ENCODE measurements at places on chromosomes 5 and 9.

DNA sequence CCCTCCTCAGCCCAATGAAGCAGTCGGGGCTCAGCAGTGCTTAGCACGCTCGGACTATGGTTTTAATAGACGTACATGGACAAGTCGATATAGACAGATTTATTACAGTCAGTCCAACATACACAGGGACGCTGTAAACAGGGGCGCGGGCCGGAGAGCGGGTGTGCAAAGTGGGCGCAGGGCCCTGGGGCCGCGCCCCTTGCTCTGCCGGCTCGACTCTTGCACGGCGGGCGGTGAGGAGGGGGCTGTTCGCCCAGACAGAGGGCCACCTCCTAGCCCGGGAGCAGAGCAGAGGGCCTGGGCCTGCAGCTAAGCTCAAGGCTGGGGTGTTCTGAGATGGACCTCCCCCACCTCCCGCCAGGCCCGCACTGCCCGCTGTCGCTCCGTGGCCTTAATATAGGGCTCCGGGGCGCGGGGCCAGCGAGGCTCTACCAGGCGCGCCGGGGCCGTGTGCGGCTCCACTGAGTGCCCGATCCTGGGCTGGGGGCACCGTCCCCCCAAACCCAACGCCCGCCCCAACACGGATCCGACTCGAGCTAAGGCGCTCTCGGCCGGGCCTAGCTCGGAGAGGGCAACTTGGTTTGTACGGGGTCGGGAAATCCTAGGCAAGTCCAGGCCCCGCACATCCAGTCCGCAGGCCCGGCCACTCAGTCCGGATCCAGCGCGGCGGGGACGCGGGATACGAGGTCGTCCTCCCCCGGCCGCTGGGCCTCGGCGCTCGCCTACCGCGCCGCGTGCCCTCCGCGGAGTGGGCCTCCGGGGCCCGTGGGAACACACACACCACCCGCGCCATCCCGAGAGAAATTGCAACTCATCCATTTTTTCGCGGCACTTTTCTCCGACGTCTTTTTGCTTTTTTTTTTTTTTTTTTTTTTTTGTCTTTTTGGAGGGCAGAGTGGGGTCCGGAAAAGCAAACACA is 6.1 kb downstream of the PITX1 start:
- no peak for DNase-seq

GRCh38 chr5:78591138-78591612 is 57.4 kb downstream of the LHFPL2 start:
- no peak for DNase-seq

DNA sequence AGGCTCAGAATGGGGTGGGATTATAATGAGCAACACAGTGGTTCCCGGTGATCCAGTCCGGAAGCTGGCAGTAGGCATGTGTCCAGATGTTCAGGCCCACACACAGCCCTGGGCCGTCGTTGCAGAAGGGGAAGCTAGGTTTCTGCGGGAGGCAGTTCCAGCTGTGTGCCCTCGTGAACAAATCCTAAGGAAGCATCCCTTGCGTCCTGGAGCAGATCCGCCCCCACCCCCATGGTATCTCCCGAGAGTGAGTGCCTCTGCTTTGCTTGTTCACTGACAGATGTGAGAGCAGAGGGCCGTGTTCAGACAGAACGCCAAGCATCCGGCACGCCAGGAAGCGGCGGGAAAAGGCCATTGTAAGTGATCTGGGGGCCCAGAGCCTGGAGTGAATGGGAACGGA is 104.8 kb downstream of the PDE6A start:
- DNase-seq: no peak

DNA sequence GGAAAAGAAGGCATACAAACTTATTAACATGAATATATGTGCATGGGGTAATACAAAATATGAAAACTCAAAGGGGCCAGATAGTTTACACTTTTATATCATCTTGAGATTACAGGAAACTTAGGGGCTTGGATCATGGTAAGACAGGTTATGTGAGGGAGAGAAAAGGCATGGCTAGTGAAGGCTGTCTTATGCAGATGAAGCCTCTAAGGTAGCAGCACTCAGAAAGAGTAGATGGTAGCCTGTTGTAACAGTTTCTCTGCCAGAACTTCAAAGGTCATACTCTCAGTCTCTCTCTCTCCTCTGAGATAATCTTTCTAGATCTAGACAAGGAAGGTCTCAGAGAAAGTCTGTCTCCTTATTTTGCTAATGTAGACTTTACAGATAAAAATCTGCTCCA is 57.2 kb upstream of the FGF10 start:
- no peak for DNase-seq

DNA sequence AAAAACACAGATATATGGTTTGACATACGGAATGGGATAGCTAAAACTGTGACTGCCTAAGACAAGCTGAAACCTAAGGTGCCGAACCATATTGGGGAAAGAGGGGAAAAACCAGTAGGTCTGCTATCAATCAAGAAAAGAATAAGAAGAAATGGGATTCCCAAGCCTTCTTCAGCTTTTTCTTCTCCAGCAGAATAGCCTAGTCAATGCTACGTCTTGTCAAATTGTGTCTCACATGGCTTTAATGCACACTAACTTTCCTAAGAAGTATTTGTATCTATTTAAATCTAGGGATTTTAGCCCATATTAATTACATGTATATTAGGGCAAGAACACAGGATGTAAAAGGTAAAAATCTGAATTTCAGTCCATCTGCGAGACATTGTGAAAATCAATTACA is 797 bp upstream of the FBXO38 start:
- no peak for DNase-seq

GRCh38 chr5:110790673-110791072 is 51.9 kb downstream of the SLC25A46 start:
- DNase-seq: no peak

DNA sequence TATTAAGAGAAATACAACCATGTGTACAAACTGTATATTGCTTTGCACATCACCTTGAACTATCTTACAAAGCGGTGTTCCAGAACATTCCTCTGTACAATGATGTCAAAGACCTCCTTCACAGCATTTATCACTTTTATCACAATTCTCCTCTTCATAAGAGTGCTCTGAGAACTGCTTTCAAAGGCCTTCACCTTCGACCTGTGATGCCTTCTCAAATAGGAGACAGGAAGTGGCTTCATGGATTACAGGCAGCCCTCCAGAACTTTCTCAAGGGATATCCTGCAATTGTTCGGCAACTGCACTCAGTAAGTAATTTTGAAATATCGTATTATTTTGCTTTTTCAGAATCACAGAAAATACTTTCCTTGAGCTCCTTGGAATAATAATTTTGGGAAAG is 68.0 kb upstream of the IL7R start:
- no peak for DNase-seq

DNA sequence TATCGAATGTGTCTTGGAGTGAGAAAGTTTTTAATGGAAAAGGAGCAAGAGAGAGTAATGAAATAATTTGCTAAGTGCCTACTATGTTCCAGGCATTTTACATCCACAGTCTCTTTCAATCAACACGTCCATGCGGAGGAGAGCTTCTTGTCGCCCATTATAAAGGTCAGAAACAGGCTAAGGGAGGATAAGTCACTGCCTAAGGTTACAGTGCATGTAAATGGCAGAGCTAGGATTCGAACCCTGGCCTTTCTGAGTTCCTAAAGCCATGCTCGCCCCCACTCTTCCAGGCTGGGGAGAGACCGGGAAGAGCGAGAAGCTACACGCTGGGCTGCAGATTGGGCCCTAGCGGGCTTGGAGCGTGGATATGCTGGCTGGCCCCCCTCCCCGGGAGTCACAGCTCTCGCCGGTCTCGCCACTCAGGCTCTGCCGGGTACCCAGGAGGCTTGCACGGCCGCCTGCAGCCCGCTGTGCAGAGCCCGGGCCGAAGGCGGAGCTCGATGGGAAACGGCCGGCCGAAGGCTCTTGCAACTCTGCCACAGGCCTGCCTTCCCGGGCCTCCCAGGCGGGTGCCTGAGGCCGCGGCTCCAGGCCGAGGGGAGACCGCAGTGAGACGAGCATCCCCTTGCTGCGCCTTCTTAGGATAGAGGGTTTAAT is 775 bp upstream of the LHX2 start:
- DNase-seq: no peak

GRCh38 chr9:117233016-117233415 is 181.8 kb downstream of the ASTN2 start:
- DNase-seq: no peak

DNA sequence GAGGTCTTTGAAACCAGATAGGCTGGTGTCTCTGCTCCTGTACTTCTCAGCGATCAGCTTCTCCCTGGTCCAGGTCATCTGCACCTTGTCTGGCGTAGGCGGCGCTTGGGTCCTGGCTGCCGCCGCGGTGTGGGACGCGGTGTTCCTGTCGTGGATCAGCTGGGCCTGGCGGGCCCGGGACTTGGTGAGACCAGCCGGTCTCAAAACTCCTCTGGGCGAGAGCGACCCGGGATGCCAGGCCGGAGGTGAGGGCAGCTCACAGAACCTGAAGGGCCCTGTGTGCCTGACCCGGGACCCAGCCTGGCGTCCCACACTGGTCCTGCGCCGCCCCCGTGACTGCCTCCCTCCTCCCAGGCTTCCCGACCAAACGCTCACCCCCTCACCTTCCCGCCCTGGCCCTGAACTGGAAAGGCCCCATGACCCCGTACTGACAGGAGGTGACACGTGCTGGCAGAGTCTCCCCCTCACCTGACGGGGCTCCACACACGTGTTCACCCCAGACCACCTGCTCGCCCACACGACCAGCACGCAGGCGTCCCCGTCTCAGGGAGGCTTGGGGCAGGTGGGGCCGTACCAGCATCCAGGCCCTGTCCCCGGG is 49.0 kb downstream of the NKD2 start:
- DNase-seq: no peak

- DNase-seq: no peak
These were observed 54.5 kb upstream of the TAF11L2 start for GRCh38 chr5:17443333-17444130.

DNA sequence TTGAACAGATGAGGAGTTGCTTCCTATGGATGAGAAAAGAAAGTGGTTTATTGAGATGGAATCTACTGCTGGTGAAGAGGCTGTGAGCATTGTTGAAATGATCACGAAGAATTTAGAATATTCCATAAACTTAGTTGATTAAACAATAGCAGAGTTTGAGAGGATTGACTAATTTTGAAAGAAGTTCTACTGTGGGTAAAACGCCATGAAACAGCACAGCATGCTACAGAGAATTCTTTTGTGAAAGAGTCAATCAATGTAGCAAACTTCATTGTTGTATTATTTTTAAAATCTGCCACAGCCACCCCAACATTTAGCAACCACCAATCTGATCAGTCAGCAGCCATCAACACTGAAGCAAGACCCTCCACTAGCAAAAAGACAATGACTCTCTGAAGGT is 309.1 kb downstream of the SPOCK1 start:
- DNase-seq: no peak

- no peak for DNase-seq
These were observed 91.7 kb downstream of the AOPEP start for GRCh38 chr9:94818178-94818541.

- no peak for DNase-seq
These were observed 122.5 kb upstream of the RASGRF2 start for GRCh38 chr5:80837679-80838078.

- no peak for DNase-seq
These were observed 103.2 kb downstream of the KLF4 start for GRCh38 chr9:107386396-107386795.

- DNase-seq: no peak
These were observed 13.7 kb upstream of the CAMSAP1 start for GRCh38 chr9:135920973-135921585.

DNA sequence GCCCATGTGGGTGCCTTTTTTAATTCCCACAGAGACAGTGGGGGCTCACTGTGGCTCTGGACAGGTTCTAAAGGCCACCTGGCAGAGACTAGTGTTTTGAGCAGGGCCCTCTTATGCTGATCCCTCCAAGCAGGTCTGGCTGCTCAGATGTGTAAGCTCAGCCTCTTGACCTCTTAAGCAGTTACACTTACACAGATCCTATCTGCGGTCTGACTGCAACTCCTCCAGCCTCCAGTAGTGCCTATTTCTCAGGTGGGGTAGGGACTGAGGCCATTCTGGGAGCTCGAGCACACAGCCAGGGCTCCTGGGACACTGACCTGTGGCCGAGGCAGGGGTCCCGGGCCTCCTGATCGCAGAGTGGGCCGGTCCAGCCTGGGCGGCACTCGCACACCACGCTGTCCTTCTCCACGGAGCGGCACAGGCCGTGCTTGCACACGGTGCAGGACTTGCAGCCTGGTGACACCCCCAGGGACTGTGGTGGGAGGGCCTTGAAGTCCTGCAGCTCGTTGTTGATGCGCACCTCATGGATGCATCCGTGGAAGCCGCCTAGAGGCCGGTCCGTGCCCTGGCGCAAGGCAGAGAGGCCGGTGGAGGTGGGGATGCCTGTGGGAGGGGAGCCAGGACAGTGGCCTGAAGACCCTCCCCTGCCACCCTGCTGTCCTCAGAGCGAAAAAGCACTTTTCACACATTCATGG is 91.9 kb upstream of the PANK3 start:
- DNase-seq: no peak

DNA sequence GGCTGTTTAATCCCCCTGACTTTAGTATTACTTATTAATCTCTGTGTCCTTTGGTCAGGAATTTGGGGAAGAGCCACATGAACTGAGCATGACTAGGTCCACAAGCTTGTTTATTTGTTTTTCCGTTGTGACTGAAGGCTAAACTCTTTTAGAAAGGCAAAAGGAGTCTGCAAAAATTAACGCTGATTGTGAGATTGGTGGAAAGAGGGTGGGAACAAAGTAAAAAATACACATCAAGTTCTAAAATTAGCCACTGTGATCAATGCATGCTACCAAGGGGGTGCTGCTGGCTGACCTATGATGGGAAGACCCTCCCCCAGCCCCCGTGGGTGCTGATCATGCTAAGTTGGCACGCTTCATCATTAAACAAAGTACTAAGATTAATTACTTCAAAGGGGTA is 356.8 kb downstream of the ADGRV1 start:
- DNase-seq: no peak
